ENCODE measurements at places on chromosomes 1 and 21.

GRCh38 chr1:115495625-115496024, 146.1 kb upstream of the VANGL1 start:
- DNase-seq, result peak; percentile 86

DNA sequence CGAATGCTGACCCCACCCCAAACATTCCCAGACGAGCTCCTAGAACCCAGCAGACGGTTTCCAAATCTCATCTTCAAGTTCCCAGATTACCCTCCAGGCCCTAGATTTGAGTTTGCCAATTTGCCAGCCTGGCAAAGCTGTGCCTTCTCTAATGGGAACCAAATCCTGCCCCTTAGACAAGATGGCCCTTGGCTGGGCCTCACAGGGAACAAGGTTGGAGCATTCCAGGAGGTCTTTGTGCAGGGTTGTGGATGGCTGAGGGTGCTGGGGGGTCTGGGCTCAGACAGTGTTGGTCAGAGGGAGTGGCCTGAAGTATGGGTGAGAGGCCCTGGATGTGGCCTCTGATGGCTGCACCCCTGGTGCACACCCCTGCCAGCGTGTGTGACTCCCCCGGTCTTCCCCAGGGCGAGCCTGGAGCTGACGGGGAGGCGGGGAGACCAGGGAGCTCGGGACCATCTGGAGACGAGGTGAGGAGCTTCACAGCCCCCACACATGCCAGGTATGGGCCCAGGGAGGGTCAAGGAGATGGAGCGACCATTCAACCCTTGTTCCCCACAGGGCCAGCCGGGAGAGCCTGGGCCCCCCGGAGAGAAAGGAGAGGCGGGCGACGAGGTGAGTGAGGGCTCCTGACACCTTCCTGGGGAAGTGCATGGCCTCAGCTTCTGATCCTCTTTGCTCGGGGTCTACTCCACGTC, 10.2 kb downstream of the COL6A1 start:
- no peak for DNase-seq

DNA sequence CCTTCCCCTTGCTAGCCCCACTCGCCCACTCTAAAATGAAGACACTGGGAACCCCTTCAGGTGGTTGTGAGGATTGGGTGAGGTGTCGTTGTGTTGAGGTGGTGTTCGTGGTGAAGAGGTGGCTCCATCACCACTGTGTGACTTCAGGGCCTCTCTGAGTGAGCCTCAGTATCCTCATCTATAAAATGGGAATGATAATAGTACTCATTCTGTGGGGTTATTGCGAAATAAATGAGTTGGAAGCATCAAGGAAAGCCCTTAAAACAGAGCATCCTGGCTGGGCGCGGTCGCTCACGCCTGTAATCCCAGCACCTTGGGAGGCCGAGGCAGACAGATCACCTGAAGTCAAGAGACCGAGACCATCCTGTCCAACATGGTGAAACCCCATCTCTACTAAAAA, 6.7 kb upstream of the MARCKSL1 start:
- no peak for DNase-seq

DNA sequence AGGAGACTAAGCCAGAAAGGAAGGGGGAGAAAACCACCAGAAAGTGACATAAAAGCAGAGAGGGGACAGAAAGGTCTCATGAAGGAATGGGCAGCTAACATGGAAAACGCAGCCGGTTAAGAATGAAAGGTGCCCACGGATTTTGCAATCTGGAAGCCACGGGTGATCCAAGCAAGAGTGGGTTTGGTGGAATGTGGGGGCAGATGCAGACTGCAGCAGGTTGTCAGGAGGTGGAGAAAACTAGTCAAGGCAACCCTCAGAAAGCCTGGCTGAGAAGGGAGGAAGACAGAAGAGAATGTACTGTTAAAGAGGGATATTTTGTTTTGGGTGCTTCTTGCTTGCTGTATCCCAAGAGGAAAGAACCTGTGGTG, 12.6 kb upstream of the SMIM12 start:
- DNase-seq, result no peak

DNA sequence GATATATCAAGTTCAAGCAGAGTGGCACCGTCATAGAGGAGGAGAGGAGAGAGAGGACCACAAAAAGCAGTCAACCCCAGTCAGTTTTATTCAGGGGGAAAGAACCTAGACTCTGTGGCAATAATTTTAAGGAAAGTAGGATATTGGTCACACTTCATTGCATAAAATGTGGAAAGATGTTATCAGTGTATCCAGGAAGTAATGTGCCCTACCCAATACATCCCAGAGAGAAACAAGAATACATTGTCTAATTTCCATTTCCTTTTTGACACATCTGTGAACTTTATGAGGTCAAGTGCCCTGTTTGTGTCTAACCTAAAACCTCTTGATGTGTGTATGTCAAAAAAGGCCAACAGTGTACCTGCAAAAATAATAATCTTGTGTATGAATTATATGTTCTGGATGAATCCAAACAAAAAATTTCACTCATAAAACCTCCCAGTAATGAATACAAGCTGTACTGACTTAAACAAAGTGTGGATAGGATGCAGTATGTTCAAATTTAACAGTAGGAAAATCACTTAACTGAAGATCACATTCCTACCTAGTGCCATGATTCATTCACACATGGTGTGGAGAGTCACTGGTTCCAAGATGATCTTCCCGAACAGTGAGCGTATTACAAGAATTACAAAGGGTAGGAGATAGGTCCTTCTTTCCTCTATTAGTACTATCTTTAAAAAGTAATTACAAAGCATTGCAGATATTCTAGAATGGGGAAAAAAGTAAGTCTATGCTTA, 712.1 kb upstream of the CXADR start:
- DNase-seq, result no peak
